ENCODE measurements at places on chromosomes 3 and 15.

DNA sequence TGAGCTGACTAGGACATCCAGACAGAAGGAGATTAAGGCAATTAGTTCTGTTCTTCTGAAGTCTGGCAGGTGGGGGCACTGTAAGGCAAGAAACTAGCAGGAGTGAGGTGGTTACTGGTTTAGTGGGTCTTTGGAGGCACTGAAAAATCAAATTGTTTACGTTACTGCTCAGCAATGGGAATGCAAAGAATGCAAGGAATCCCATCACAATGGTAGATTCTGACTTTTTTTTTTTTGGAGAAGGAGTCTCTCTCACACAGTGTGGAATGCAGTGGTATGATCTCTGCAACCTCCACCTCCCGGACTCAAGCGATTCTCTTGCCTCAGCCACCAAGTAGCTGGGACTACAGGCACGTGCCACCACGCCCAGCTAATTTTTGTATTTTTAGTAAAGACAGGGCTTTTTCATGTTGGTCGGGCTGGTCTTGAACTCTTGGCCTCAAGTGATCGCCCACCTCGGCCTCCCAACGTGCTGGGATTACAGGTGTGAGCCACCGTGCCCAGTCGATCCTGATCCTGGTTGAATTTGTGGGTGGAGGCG lies 16.4 kb downstream of the FAM107A start:
- no peak for DNase-seq

GRCh38 chr3:13508496-13508895 lies 28.4 kb downstream of the HDAC11 start:
- no peak for DNase-seq

GRCh38 chr3:28279770-28280169 lies 38.4 kb downstream of the CMC1 start:
- no peak for DNase-seq

DNA sequence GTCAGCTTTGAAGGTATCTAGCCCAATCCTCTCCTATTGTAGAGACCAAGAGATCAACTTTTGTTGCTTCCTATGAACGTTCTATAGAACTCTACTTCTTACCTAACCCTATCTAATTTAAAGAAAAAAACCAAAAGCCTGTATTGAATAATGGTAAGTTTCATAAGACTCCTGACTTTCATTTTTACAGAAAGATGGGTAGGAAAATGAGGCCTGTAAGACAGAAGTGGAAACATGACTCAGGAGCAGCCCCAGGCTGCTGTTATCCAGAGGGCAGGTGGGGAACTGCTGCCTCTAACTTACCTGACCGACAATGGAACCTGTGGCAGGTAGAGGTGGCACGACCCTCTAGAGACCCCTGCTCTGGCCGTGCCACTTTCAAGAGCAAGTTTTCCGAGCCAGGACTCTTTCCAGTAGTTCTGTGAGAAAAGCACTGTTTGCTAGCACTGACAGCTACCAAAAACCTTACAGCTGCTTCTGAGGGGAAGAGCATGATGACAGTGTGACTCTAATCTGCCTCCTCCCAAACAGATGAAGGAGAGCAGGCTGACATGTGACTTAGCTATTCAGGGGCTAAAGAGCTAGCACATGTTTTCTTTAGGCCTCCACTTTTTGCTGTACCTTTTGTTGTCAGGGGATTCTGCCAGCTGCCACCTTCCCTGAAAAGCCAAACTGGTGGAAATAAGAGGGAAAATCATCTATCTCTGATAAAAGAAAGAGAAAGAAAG lies 17.5 kb downstream of the POPDC2 start:
- no peak for DNase-seq

- DNase-seq: no peak
Measured at GRCh38 chr3:154684021-154684420, 254.0 kb upstream of the GPR149 start.
